Breast epithelium (tissue), 4 donors: ENCODE measurements at places on chromosomes 6 and 20.

GRCh38 chr6:109434456-109434855 lies 6.0 kb downstream of the PPIL6 start:
- DNase-seq: no peak

GRCh38 chr6:39881851-39882530 lies 52.3 kb downstream of the MOCS1 start:
- no peak for DNase-seq

- DNase-seq: no peak
Observed at GRCh38 chr6:5664149-5664548, 342.6 kb downstream of the NRN1 start.

DNA sequence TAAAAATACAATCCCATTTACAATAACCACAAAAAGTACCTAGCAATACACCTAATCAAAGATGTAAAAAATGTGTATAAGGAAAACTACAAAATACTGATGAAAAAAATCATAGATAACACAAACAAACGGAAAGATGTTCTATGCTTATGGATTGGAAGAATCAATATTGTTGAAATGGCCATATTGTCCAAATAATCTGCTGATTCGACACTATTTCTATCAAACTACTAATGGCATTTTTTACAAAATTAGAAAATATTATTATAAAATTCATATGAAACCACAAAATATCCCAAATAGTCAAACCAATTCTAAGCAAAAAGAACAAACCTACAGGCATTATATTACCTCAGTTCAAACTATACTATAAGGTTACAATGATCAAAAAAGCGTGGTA lies 978.3 kb upstream of the MAP3K7 start:
- no peak for DNase-seq

DNA sequence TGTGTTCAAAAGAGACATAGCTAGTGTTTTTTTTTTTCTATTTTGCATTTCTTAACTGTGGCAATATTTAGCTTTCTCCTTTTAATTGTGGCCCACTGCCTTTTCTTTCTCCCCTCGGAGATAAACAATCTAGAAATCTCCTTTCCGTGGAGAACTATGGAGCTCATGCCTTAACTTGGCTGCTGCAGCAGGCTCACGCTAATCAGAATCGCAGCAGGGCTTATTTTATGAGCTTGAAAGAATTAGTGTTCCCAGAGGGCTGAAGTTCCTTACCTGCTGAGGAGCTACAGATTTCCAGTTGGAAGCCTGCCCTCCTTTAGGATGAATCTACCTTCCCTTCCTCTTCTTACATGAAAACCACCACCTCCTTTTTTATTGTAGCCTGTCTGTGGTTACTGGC lies 35.6 kb downstream of the CTNNBL1 start:
- DNase-seq: no peak

DNA sequence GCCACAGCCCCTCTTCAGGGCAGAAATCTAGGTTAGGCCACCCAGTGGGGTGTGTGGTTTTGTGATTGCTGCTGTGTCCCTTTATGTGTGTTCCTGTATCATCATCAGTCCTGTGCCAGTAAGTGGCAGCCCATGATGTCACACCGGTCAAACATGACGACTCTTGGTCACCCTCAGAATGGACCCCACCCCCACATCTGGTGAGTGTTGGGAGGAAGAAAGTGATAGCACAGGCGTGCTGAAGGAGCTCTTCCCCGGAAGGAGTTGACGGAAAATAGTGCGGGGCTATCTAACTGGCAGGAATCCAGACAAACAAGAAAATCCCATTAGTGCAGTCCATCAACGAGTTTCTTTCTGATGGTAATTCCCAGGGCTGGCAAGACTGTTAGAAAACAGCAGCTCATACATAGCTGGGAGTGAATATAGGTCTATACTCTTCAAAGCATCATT lies 33.4 kb upstream of the IL17A start:
- no peak for DNase-seq

GRCh38 chr6:145801021-145801420 lies 13.6 kb downstream of the FBXO30 start:
- DNase-seq: no peak

DNA sequence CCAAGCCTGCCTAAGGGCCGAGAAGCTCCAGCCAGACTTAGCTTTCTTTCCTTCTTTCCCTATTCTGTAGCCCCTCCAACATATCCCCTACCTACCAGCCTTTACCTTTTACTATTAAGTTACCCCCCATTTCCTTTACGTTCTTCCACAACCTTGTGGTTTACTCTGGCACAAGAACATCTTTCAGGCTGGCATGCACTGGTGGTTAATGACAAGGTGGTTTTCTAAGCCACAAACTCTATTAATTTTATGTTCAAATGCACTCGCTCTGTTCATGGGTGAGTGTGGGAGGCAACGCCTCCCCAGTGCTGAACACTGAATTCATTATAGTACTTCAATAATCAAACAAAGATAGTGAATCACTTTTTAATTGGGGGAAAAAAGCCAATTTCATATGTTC lies 64.4 kb downstream of the TRERF1 start:
- DNase-seq: no peak

DNA sequence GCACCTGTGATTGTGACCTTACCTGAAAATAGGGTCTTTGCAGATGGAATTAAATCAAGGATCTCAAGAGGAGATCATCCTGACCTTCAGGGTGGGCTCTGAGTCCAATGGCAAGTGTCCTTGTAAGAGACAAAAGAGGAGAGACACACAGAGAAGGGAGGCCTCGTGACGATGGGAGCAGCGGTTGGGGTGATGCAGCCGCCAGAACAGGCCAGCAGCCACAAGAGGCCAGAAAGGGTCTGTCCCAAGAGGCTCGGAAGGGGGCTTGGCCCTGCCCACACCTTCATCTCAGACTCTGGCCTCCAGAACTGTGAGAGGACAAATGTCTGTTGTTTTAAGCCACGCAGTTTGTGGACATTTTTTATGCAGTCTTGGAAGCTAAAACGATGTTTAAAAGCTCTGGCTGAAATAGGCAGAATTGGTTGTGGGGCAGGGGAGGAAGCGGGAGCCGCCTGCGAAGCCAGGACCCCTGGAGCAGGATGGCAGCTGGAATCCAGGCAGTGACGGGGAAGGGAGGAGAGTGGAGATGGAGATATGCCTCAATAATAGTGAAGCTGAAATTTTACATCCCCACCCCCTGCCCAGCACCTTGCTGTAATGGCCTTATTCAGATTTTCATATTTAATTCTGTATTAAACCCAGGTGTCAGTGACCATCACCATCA lies 216.4 kb downstream of the ANKRD60 start:
- DNase-seq: no peak

GRCh38 chr6:63928613-63929012 lies 293.0 kb downstream of the PHF3 start:
- DNase-seq: no peak

- DNase-seq: no peak
Observed at GRCh38 chr6:133551436-133551835, 310.3 kb downstream of the EYA4 start.

DNA sequence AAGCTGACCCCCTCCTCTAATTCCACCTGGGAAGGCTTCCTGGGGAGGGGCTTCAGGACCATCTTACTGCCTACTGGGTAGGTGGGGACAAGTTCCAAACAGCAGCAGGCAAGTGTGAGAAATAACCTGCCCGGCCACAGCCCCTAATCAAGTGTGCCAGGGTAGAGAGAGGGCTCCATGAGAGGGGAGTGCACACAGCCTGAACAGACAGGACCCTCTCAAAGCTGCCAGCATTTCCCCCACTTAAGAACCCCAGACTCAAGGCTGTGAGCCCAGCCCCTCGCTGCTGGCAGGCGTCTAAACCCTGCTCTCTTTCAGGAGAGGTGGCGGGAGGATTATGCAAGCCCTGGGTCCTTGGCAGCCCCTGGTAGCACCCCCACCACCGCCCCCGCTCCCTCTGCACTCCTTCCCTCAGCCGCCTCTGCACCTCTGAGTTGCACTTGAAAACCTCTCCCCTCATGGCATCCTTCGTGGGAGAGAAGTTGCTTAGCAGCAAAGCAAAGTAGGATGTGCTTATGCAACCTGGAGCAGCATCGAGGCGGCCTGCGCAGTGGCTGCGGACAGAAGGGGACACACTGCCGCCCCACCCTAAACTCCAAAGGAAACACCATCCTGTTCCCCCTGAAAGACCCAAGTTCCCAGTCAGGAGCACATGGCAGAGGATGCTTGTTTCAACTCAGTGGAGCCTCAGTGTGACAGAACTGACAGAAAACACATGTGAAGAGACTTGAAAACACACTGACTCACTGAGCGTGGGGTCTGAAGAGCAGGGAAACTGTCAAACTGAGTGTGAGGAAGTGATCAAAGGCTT lies 10.5 kb downstream of the DDRGK1 start:
- no peak for DNase-seq

- DNase-seq: no peak
Observed at GRCh38 chr6:150631283-150631983, 31.7 kb downstream of the PLEKHG1 start.

- no peak for DNase-seq
Observed at GRCh38 chr20:39850246-39850645, 838.8 kb downstream of the MAFB start.

GRCh38 chr6:150756173-150756572 lies 109.3 kb upstream of the MTHFD1L start:
- DNase-seq: no peak

DNA sequence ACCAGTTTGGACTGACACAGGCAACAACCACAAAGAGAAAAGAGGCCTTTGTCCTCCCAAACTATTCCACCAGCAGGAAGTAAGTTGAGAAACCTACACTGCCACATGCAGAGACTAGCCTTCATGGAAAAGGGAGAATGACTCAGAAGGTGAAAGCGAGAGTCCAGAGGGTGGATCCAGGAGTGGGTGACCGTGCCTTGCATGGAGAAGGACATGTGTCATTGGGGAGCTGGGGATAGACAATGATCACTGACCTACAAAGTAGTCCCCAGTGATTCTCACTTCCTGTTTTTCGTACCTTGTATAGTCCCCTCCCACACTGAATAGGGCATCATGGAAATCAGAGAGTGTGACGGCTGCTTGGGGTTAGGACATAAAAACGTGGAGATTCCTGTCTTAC lies 91.9 kb downstream of the MYLK4 start:
- no peak for DNase-seq
